A375 (cell line): ENCODE measurements at places on chromosomes 16 and 17. TPM values are rescaled to one million over a fixed set of nuclear protein-coding genes. Genes with fewer than 3 reads are reported as not detected.

The CHD3 gene
- 77.9 and 83.9 TPM in 2 replicates for total RNA-seq

The SAMD14 gene
- total RNA-seq = 0.87 and 2.8 TPM in 2 replicates

The KRTAP9-4 gene
- total RNA-seq = not detected in 2 replicates

The VKORC1 gene
- 141 and 193 TPM in 2 replicates for total RNA-seq

The ASB16 gene
- not detected in 2 replicates for total RNA-seq

The P2RX5 gene
- 11.4 and 13.6 TPM in 2 replicates for total RNA-seq

The SCNN1B gene
- not detected in 2 replicates for total RNA-seq

The MYH8 gene
- total RNA-seq = not detected in 2 replicates

The SDR42E1 gene
- total RNA-seq = 0.04 TPM in 1 of 2 replicates, not detected in the other

The SLC4A1 gene
- not detected in 2 replicates for total RNA-seq

The TMC7 gene
- total RNA-seq = 3.9 and 4.2 TPM in 2 replicates

The TVP23A gene
- 0.04 and 0.08 TPM in 2 replicates for total RNA-seq
